Upper lobe of left lung (tissue), 6 donors: ENCODE measurements at places on chromosomes 5 and 9.
A peak's percentile ranks its signal among the peaks of the same experiment; 100 is the strongest.

DNA sequence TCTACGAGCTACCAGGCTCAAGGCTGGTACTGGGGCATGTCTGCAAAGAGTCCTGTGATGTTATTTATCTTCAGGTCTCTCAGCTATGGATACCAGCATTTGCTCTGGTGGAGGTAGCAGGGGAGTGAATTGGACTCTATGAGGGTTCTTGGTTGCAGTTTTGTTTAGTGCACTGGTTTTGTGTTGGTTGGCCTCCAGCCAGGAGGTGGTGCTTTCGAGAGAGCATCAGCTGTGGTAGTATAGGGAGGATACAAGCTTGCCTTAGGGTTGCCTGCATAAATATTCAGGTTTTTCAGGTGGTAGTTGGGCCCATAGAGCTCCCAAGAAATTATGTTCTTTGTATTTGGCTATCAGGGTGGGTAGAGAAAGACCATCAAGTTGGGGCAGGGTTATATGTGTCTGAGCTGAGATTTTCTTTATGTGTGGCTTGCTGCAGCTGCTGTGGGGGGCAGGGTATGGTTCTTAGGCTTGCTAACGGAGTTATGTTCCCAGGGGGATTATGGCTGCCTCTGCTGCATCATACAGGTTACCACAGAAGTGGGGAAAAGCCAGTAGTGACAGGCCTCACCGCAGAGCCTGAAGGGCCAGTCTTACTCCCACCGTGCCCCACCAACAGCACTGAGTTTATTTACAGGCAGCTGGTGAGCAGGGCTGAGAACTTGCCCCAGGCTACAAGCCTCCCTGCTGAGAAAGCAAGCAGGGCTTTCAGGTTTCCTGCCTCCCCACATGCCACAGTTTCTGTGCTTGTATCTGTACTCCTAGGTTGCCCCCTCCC lies 9.7 kb upstream of the RIOK2 start:
- DNase-seq: no peak

DNA sequence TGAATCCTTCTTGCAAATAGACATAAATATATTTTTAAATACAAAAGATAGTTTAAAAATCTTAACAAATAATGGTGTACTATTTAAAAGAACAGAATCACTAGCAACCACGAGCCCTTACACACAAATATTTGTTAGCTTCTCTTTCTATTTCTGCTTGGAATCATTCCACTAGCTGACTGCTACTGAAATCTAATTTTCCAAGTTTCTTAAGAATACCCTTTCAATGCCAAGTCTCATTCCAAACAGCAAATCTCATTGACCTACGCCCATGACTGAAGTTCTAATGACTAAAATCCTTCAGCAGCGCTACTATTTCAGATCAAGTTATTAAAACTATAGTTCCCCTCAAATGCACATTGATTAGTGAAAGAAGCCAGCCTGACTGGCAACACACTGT lies 13.2 kb upstream of the PPP1R2B start:
- DNase-seq: no peak

- peak; percentile 35 for DNase-seq
These were observed at the start of gene PRLR for GRCh38 chr5:35230038-35230611. PRLR (minus strand) TSS chr5:35230487; CDS start chr5:35089620, 140,867 bp downstream.

DNA sequence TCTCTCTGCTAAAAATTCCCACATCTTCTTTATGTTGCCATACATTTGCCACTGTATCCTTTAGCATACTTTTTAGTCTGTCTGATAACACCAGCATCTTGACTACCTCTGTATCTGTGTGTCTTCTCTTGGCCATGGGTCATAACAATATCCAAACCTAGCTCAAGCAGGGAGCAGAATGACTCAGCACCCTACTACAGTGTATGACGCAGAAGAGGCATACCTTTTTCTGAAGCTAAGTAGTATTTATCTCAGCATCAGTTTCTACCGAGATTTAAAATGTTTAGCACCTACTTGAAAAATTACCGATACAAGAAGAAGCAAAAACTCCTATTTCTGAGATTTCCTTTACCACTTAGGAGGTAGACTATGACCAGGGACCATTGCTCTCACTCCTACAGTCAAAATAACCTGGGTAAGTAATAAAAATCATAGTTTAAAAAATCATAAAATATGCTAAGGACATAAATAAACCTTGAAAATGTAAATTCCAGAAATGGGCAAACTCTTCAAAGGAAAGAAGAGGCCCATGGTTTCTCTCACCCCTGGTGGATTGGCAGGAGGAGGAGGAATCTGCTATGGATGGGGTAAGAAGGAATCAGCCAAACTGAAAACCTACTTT lies 286.5 kb downstream of the MAST4 start:
- DNase-seq: peak; percentile 54

DNA sequence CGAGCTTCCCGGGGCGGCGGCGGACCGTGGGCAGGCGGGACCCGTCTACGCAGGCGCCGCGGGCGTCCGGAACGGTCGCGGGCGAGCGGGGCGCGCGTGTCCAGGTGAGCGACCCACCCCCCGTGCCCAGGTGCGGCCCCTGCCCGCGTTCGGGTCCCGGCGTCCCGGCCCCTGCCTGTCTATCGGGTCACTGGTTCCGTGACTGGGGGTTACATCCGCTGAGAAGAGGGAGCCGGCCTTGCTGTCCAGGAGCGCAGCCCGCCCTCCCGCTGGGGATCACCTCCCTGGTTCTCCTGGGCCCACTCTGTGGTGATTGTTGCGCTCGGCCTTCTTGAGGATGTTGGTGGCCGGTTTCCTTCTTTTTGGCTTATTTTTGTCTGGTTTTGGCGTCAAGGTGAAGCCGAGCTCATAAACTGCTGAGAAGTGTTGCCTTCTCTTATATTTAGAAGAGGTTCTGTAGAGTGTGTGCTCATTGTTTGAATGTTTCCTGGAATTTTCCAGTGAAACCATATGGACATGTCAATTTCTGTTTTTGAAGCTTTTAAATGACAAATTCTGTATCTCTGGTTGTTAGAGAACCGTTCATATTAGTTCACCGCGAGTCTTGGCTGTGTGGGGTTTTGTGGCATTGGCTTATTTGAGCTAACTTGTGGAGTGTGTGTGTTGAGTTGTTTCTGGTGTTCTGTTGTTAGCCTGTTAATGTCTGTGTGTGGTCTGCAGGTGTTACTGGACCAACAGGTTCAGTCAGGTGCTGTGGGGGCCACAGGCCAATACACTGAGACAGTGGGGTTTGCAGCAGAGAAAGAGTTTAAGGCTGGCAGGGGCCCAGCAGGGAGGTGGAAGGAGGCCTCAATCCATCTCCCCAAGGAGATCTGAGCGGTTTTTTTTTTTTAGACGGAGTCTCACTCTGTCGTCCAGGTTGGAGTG lies 621 bp downstream of the CEP72 start:
- DNase-seq: no peak

DNA sequence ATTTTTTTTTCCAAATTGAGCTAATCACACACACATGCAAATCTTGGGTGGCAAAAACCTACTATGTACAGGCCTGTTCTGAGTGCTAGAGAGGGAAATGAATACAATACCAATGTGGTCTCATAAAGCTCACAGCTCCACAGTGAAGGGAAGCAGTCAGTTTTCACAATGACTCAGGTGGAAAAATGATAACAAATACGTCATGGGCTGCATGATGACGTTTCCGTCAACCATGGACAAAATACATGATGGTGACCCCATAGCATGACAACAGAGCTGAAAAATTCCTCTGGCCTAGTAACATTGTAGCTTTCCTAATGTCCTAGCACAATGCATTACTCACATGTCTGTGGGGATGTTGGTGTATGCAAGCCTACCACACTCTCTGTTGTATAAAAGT lies 252.5 kb downstream of the TRIM32 start:
- DNase-seq: no peak

- no peak for DNase-seq
These were observed 72.8 kb downstream of the SLF1 start for GRCh38 chr5:94691291-94691690.
